ENCODE measurements at places on chromosomes 2 and 18. TPM values are rescaled to one million over a fixed set of nuclear protein-coding genes. Genes with fewer than 3 reads are reported as not detected.

GRCh38 chr2:178241844-178242551 lies 47.7 kb downstream of the OSBPL6 start:
- peak; percentile 92 for DNase-seq

Gene ATOH8
- 3.8 TPM for total RNA-seq

Gene ILKAP
- 44.3 TPM for total RNA-seq

GRCh38 chr2:29628108-29628745 lies 293.2 kb downstream of the ALK start:
- DNase-seq = peak; percentile 66

Data from HT1080 (cell line).